ENCODE measurements at places on chromosomes 5 and 9.

DNA sequence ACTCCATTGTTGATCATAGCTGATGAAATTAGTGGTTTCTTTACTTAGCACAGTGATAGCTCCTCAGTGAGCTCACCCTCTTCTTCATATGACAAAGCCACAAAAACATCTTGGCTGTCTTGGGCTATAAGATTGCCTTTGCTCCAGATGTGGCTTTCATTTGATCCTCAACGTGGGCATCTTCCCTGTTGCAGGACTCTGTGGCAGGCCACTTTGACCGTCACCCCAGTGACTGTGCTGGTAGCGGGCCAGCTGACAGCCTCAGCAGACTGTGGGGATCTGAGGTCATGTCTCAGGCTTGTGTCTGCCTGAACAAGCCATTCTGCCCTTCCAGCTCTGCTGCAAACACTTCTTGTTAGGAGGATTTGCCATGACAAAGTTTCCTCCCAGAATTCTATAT lies 422.2 kb downstream of the NR2F1-AS1 start:
- no peak for DNase-seq

DNA sequence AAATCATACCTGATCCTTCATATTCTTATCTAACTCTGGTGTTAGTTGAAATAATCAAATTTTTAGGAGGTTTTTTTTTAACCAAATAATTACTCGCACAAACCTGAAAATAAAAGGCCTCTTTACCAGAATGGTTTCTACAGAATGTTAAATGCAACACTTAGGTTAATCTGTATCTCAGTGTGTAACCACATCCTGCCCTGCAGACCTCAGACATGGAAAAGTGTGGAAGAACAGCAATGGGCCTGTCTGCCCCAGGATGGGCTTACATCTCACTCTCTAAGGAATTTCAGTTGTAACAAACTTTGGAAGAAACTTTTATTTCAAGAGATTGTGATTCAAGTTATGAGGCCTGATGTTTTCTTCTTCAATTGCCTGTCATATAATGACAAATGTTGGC lies 32.5 kb upstream of the MIER3 start:
- no peak for DNase-seq

GRCh38 chr5:169628892-169629291 lies 8.2 kb upstream of the DOCK2 start:
- no peak for DNase-seq

GRCh38 chr5:29983528-29984155 lies 1209.8 kb upstream of the CDH6 start:
- no peak for DNase-seq

GRCh38 chr5:38162625-38163024 lies 95.7 kb upstream of the EGFLAM start:
- no peak for DNase-seq

DNA sequence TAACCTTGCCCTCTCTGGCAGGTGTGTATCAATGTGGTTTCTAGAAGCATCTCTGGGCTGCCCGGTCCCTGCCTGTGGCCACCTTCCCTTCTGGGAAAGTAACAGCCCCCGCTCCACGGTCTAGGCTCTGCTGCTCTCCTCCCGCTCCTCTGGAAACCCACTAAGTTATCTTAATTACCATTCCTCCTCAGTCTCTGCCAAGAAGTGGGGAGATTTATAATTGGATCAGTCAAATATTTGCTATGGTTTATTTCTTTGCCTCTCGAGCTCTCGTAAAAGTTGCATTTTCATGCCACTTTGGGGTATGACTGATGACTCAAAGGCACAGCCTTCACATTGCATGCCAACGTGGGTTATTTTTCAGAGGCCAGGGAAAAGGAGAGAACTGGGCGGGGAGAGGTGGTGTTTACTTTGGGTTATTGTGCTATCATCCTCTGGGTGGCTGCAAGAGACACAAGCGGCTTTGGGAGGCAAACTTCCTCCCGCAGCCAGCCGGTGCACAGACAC lies 205.3 kb upstream of the WWC1 start:
- no peak for DNase-seq

GRCh38 chr5:27705661-27706060 lies 667.3 kb upstream of the CDH9 start:
- DNase-seq, result no peak

GRCh38 chr5:40679148-40679912 lies 385 bp upstream of the PTGER4 start:
- peak; percentile 83 for DNase-seq

DNA sequence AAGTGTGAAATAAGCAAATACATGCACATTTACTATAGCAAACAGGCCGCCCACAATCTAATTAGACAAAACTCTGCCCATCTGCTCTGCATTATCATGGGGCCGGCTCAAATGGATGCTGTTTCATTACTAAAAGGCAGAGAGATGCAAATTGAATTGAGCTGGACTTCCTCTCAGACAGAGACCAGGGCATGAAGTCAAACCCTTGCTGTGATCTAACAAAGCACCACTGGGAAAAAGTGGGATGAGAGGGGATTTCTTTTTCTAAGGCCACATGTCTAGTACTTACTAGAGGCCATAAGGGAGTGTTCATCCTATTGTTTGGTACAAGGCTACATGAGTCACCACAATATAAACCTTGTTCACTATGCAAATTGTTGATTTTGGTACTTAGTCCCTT lies 614.7 kb downstream of the ISL1 start:
- DNase-seq, result no peak

DNA sequence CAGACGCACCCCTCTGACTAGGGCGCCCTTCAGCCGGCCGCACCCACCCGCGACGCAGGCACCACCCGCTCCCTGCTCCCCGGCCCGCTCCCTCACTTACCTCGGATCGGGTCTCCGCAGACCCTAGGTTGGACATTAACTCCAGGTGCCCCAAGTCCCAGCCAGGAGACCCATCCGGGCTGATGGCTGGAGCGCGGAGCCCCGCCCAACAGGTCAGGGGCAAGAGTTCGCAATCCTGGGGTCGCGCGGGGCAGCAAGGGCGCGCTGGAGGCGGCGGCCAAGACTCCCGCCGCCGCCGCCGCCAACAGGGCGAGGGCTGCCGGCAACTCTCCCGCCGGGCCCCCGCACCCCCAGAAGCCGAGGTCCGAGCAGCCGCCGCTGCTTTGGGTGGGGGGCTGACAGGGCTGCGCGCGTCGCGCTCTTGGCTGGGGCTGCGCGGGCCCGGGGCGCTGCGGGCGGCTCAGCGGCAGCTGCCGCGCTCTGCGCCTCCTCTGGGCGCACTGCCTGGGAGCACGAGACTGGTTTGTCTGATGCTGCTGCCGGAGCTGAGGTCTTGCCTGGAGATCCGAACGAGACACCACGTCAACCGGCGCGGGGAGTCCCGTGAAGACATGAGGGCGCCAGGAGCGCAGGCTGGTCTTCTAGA lies at the start of gene GDNF:
Gene GDNF (minus strand): TSS at position 635 of the 646 bp plus-strand sequence. CDS start 5,245 bp downstream, outside the sequence.
- no peak for DNase-seq

- no peak for DNase-seq
These were observed 48.6 kb downstream of the SEMA4D start for GRCh38 chr9:89449261-89449671.

GRCh38 chr9:34997379-34997781 lies 7.8 kb downstream of the DNAJB5 start:
- DNase-seq, result no peak

DNA sequence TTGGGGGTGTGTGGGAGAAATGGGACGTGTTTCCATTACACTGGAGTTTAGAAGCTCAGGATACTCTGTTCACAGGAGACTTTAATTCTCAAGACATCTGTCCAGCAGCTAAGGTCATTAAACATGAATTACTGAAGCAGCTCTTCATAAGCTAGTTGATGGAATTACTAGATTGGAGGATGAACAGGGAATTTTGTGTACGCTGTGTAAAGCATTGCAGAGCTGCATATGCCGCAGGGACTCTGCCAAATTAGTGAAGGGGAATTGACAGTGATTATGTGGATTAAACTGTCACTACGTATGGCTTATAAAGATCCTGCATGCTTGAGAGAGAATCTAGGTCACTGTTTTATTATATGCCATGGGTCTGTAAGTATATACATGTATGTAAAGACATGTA lies 177.5 kb upstream of the TBC1D2 start:
- no peak for DNase-seq

DNA sequence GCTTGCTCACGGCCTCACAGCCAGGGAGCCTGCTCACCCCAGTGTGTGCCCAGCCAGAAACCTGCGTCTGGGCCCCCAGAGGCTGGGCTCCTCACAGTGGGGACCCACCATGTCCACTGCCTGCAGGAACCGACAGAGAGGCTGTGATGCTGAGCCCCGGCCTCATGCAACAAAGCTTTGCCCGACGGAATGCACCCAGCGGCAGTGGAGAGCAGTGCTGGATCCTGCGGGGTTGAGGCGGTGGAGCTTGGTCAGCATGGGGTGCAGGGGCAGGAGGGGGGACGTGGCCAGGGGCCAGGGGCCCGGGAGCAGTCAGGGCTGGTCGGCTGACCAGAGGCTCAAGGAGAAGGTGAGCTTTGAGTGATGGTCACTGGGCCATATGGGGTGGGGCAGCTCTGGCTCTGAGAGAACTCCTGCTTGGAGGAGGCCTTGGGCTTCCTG lies 7.7 kb upstream of the CEP72 start:
- no peak for DNase-seq

GRCh38 chr5:59146729-59147128 lies 563.9 kb downstream of the RAB3C start:
- DNase-seq, result no peak

DNA sequence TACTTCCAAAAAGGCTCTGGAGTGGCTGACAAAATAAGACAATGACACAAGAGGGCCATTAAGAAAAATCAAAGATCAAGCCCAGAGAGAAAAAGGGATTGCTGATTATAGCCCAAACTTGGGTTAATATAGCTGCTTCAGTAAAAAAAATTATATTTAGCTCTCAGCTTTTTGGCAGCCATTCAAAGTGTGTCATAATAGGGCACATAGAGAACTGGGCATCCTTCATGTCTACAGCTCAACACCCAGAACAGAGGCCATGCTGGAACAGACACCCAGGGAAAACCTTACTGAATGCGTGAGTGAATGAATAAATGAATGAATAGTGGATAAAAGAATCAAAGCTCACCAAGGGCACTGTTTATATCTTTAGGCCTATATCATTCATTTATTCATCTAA lies 110.1 kb downstream of the SLIT3 start:
- no peak for DNase-seq

DNA sequence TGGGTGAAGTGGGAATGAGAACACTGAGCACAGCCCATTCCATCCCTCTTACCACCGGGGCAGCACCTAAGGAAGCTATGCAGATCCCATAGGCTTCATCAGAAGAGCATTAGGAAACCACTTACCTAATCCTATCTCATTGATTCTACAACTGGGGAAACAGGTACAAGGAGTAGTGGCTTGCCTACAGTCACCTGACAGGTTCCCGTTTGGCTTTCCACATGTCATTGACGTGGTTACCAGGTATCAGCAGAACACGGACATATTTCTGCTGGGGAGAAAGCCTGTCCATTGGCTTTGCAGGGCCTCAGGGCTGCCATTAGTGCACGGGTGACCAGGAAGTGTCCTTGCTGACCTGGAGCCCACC lies 11.3 kb downstream of the AFAP1L1 start:
- no peak for DNase-seq

Data from activated T-helper 1 cell treated with Interleukin-2 at 50 U/mL for 16 hours (primary cell).